ENCODE measurements at places on chromosomes 2 and 18. TPM values are rescaled to one million over a fixed set of nuclear protein-coding genes. Genes with fewer than 3 reads are reported as not detected.

BCL2 gene
- total RNA-seq: 39.1 TPM

DNAH7 gene
- total RNA-seq: under 0.01 TPM

GPR35 gene
- total RNA-seq: 1.0 TPM

TSHZ1 gene
- 5.7 TPM for total RNA-seq

BMP10 gene
- total RNA-seq: not detected

TCF23 gene
- total RNA-seq: 0.52 TPM

VWC2L gene
- 0.52 TPM for total RNA-seq

REG1A gene
- not detected for total RNA-seq

RBBP8 gene
- 10.4 TPM for total RNA-seq

FKBP7 gene
- total RNA-seq: 35.0 TPM

AMER3 gene
- total RNA-seq: not detected

SERPINB10 gene
- 1.0 TPM for total RNA-seq

DSEL gene
- 15.7 TPM for total RNA-seq

ANKRD30BL gene
- total RNA-seq: not detected

GKN1 gene
- not detected for total RNA-seq

KLHL30 gene
- 18.3 TPM for total RNA-seq

ANKRD44 gene
- 26.6 TPM for total RNA-seq

CDKL4 gene
- total RNA-seq: 4.2 TPM

KCNG2 gene
- total RNA-seq: 0.52 TPM

CNGA3 gene
- total RNA-seq: 0.52 TPM

MRPL53 gene
- 25.1 TPM for total RNA-seq

TMEM178A gene
- total RNA-seq: 4.7 TPM

CRYGD gene
- not detected for total RNA-seq

CD8B2 gene
- under 0.01 TPM for total RNA-seq

MROH2A gene
- not detected for total RNA-seq

GATA6 gene
- 2.6 TPM for total RNA-seq

SCYGR1 gene
- total RNA-seq: not detected

TLK1 gene
- 14.6 TPM for total RNA-seq
